ELF-1 (cell line): ENCODE measurements at places on chromosomes 7 and 10.
A peak's percentile ranks its signal among the peaks of the same experiment; 100 is the strongest.

DNA sequence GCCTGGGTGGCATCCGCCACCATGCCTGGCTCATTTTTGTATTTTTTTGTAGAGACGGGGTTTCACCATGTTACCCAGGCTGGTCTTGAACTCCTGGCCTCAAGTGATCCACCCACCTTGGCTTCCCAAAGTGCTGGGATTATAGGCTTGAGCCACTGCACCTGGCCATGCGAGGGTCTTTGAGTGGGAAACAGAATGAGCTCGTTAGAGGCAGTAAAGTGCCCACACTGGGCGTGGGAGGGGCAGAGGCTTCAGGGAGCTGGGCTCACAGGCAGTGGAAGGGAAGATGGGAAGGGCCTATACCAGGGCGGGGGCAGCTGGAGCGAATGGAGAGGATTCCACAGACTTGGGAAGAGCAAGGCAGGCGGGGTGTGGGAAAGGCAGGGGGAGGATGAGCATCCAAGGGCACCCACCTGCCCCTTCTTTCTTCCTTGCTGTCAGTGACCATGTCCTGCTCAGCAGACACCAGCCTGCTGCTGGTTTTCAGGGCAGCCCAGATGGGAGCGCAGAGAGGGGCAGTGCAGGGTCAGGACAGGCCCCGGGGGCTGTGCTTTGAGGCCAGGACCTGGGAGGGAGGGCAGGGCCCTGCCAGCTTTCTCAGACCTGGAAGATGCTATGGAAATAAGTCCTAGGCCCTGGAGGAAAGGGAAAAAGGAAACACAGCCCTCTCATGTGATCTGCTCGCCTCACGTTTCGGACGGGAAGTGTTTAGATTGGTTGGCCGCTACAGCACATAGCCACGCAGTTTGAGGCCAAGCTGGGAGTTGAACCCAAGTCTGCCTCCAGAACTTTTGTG, 4.2 kb downstream of the FZD9 start:
- DNase-seq: no peak

GRCh38 chr10:11447586-11447985, 163.9 kb downstream of the USP6NL start:
- no peak for DNase-seq

GRCh38 chr10:113091920-113092319, 141.9 kb downstream of the TCF7L2 start:
- no peak for DNase-seq

DNA sequence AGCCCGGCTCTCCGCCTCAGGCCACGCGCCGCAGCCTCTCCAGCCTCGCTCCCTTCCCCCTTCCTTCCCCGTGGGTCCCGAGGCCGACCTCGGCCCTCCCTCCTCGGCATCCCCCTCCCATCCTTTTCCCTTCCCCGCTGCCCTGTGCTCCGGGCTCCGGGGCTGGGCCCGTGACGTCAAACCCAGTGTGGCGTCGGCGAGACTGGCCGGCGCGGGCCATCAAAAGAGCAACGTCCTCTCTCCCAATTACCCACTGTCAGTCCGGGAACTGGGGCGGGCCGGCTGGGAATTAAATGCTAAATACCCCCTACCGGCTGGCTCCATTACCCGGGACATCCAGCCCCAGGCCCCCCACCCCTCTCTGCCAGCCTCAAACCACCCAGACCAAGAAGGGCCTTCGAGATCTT, 2.6 kb upstream of the GATA3 start:
- peak; percentile 95 for DNase-seq

- DNase-seq: no peak
These were observed 87.4 kb downstream of the RAMP3 start for GRCh38 chr7:45244981-45245380.

- no peak for DNase-seq
These were observed 85.5 kb downstream of the NKX6-2 start for GRCh38 chr10:132700156-132701098.

GRCh38 chr10:22294694-22295093, 21.5 kb upstream of the COMMD3 start:
- DNase-seq: no peak

DNA sequence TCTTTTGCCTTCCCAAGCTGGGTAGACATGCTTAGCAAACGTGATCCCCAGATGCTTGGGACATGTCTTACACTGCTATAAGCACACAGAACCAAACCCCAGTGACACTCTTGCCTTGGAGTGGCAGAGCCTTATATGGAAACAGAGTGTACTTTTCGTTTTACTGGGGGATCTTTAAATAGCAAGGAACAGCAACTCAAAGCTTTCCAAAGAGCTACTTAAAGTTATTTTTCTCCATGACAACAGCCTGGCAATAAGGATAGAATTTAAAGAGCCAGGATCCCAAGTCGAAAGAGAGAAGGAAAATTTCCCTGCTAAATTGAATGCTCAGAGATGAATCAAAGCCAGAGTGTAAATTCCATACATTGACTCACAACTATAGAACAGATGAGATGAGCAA, 67.8 kb downstream of the ZNF365 start:
- DNase-seq: no peak

DNA sequence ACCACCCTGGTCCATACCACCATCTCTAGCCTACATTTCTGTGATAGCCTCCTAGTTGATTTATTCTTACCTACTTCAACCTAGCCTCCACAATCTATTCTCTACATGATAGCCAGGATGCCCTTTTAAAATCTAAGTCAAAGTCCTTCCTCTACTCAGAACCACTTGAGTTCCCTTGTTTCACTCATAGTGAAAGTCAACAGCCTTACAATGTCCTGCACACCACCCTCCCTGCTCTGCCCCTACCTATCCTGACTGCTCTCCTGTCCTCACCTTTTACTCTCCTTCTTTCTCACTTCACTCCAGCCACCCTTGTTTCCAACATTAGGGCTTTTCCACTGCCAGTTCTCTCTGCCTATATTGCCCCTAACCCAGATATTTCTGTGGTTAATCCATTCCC, 146.7 kb downstream of the GRM3 start:
- DNase-seq: no peak

GRCh38 chr10:87524296-87524695, 19.6 kb downstream of the MINPP1 start:
- no peak for DNase-seq

DNA sequence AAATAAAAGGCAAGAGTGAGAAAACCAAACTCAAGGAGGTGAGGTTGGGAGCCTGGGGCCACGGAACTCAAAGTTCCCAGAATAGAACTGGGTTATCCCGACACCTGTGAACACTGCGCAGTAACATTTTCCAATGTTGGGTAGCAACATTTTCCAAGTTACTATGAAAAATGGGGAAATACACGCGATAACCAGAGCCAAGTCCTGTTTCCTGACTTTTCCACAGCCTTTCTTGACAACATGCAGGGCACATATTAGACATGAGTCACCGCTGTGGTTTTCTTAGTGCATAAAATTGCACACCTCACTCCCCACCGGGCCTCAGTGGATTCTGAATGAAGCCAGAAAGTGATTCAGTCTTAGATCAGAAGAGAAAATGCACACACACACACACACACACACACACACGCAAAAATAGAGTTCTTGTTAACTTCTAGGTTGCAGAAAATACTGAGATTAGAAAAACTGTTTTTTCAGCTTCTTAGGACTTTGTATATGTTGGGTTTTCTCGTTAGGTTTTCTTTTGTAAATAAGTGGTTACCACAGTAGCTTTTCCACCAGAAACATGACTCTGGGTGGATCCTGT, 70.0 kb downstream of the CAMK1D start:
- no peak for DNase-seq

DNA sequence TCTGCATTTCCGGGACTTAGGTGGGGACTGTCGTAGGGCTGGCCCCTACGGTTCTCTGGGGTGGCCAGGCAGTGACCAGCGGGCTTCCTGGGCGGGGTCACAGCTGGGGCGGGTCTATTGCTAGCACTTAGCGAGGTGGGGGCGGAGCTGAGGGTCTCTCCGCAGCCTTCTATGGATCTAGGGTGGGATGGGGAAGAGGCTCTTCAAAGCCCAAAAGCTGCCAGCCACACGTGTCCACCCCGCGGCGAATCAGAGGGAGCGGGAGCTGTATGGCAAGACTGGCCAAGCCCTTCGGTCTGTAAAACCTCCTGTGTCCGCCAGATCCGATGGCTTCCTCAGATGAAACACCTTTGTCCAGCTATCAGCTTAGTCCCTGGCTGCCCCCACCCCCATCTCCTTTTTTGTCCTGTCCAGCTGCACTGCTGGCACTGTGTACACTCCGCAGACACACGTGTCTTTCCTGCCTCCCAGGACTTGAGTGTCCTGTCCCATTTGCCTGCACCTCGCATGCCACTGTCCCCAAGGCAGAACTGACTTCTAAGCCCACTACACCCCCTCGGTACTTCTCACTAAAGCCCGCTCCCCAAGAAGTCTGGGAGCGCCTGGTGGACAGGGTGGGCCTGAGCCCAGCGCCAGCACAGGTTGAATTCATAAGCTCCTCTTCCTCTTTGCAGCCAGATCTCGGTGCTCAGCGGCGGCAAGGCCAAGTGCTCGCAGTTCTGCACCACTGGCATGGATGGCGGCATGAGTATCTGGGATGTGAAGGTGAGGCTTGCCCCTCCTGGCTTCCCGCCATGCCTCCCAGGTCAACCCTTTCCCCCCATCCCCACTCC, 14.8 kb downstream of the PDAP1 start:
- peak; percentile 94 for DNase-seq

GRCh38 chr7:81604075-81604807, 165.6 kb downstream of the HGF start:
- no peak for DNase-seq

DNA sequence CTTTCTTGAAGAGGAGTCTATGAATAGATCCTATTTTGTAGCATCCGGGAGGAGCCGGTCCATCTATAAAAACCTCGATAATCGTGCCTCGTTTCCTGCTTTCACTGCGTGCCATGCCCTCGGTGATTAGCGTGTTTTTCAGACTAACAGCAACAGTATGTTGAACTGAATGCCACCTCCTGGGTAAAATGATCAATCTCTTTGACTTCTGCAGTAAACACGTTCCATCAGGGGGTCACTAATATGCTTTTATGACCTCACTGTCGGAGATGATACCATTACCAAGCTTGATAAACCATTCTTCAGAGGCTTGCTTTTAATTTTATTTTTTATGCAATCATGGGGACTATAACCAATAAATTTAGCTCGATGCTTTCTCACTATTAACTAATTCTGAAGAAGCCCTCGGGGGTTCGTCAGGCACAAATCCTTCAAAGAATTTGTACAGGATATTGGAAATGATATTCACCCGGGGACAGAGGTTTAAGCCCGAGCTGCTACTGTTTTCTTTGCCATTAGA, 228.3 kb downstream of the ADARB2 start:
- no peak for DNase-seq

GRCh38 chr10:7152341-7152740, 258.5 kb downstream of the SFMBT2 start:
- no peak for DNase-seq

DNA sequence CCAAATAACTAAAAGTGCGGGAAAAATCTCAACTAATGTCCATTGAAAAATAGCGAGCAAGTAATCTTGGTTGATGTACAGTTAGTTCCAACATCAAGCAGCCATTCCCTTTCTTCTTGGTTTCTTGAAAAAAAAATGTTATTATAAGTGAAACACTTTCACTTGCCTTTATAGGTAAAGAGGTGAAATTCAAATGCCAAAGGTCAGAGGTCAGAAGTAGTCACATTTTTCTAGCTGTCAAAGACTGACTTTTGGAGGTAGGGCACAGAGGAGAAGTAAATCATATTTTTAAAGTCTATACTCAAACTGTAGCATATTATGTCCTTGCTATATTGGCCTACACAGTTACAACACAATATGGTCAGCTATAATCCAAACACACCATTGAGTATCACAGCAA, 62.3 kb downstream of the CHCHD3 start:
- DNase-seq: no peak

DNA sequence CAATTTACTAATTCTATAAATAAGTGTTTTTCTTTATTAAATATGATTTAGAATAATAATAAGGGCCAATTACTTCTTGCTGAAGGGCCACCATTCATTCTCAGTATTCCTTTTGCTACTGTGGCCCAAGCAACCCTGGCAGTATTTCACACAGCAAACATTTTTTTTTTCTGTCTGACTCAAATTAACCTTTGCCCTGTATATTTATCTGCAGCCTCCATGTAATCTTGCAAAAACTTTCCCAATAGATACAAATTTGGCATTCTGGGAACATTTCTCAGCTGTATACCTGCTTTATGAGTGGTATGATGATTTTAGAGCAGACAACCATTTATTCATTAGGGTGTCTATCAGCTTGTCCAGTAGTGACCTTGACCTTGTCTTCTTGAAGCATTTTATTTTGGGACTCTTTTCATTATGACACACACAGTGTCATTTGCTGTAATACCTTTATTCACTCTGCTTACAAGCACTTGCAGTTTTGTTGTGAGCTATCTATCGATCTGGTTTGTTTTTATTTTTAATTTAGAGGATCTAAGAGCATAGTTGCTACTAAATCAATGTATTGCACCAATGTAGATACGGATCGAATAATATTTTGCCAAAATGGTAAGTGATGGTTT, 159.7 kb upstream of the PLXDC2 start:
- DNase-seq: no peak

DNA sequence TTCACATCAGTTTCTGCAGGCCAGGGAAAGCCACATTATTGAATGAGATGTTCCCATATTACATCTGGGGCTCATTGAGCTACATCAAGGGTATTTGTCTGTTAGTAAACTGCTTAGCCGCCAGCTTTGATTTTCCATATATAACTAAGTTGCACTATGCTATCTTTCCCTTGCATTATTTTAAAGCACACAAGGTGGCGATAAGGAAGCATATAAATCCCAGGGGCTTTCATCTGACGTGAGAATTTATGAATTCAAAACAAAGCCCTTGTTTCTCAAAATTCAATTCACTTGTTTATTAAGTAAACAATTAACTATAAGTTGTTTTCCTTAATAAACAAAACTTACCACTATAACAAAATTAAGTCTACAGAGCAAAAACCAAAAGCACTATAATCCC, 334.1 kb upstream of the TPK1 start:
- no peak for DNase-seq

DNA sequence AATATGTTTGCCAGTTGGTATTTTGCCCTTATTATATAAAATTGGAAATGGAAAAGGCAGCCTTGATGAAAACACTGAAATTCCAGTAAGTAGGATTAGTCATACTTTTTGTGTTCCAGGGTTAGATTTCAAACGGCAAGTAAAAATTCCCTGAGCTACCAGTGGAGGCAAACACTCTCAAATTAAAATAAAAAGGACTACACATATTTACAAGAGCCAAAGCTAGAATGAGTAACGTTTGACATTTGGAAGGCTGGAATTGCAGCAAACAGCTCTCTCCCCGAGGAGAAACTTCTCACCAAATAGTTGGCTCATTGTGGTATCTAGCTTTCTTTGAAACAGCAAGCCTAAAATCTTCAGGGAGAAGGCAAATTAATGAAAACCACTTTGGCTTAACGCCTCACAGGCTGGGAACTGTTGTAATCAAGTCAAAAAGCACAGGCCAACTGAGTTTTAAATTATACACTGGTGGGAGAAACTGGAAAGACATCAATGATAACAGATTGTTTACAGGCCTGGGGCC, 288.4 kb downstream of the SNX13 start:
- DNase-seq: peak; percentile 41

DNA sequence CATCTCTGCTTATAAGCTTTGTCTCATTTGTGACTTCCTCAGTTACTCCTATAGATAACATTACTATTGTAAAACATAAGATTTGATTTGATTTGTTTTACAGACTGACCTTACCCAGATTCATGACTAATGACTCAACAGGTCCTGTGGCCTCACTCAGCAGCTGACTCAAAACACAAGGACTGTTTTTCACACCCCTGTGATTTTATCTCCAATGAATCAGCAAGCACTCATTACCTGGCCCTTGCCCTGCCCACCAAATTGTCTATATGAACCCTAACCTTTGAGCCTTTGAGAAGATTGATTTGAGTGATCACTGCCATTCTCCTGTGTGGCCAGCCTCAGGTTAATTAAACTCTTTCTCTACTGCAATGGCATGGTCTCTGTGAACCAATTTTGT, 1064.6 kb upstream of the LRRTM3 start:
- DNase-seq: peak; percentile 1

- no peak for DNase-seq
These were observed 13.6 kb downstream of the LOXL4 start for GRCh38 chr10:98254234-98254974.
